GM23338 (cell line): ENCODE measurements at places on chromosomes 5 and 9. TPM values are rescaled to one million over a fixed set of nuclear protein-coding genes. Genes with fewer than 3 reads are reported as not detected.
A peak's percentile ranks its signal among the peaks of the same experiment; 100 is the strongest.

DNA sequence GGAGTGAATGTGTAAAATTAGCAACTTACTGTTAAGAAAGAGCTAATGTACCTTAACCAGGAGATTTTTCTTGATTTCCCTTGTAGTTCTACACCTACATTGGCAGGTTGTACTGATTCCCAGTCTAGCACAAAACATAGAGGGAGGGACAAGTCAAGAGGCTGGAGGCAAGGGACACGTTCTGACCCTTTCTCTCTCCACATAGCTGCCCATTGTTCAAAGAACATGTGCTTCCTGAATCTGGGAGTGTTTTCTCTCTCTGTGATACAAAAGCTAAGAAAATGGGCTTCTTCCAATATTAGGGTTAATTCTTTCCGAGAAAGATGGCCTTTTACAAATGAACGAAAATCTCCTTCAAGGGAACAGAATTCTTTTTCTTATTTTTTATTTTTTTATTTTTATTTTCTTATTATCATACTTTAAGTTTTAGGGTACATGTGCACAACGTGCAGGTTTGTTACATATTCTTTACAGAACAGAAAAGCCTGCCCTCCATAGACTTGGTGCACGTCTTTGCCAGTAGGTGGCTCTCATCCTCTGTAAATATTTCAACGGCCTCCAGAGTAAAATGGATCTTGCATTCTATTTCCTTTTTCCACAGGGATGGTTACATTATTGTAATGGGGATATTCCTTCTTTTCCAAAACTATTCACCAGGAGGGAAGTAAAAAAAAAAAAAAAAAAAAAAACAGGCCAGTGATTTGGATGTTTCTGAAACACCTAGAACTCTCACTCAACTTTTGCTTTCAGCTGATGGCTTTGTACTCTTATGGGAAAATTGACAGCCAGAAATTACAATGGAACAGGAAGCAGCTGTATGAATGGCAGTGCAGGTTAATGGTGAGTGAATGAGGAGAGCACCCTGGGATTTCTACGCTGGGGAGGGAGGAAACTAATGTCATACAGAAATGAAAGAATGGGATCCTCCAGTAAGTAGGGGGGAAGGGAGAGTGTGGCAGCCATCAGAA, 13.1 kb upstream of the IFNA5 start:
- peak; percentile 67 for DNase-seq

C9 gene
- 2.8 TPM in 1 of 2 replicates, not detected in the other for total RNA-seq

ACTBL2 gene
- total RNA-seq: not detected in 2 replicates

GRCh38 chr9:6761306-6761705, 3.5 kb downstream of the KDM4C start:
- no peak for DNase-seq

- peak; percentile 95 for DNase-seq
Measured at GRCh38 chr5:91384671-91385430, 1.7 kb upstream of the ARRDC3 start.

DNA sequence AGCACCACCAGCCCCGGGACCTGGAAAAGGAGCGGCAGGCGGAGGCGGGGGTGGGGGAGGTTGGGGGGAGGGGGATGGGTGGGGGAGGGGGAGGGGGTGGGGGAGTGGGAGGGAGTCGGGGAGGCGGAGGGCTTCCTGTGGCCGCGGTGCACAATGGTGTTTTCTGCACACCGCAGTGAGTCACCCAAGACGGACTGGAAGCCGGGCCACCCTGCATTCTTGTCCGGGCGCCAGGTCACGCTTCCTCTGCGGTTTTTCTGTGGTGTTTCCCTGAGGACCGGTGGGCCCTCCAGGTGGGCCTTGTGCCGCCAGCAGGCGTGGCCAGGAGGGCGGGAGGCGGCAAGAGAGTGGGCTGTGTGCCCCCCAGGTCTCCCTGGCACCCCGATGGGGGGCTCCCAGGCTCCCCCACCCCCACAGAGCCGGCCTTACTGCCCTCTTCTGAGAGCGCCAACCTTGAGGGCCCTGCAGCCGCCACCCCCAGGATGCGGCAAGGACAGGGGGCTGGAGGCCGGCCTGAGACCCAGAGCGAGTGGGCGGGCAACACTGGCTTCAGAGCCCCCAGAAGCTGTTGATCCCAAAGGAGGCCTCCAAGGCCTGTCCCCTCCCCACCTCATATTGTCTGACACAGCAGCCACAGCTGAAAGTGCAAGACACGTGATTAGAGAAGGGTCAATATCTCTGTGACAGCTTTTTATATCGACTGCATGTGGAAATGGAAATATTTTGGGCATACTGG, 11.1 kb downstream of the EXD3 start:
- DNase-seq: no peak

CLIC3 gene
- total RNA-seq: 0.56 TPM in 1 of 2 replicates, not detected in the other

- DNase-seq: no peak
Measured at GRCh38 chr9:129231022-129231739, 53.1 kb upstream of the IER5L start.

DNA sequence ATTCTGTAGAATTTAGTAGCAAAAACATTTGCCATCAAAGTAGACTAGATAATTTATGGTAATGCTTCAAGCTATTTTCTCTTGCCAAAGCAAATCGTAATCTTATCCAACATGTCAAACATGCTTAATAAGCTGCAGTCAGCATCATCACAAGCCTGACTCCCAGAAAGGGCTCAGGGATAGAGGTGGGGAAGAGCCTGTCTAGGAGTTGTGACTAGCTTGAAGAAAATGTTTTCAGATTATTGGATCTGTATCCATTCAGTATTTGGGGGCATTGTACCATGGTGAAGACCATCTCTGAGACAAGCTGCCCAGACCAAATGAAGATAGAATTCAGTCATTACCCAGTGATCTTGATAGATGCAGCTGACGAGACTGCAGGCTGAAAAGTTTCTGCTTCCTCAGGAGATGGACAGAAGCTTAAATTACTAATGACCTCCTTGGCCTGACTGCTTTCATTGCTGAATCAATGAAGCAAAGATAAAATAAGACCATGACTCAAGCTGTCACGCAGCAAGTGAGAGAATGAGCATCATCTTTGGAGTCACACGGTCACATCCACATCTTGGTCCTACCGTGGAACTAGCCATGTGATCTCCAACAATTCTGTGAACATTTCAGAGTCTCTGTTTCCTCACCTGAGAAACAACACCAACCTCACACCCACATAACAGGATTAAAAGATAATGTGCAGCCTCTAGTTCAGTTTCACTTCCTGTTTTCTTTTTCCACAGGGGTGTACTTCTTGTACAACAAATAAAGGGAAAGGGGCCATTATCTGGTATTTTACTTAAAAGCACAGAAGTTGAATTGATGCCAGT, 9.4 kb downstream of the ERAP2 start:
- no peak for DNase-seq

BOD1 gene
- total RNA-seq: 135 and 141 TPM in 2 replicates

SLC6A7 gene
- not detected in 2 replicates for total RNA-seq
